AG04450 (cell line): ENCODE measurements at places on chromosomes 3 and 15.

DNA sequence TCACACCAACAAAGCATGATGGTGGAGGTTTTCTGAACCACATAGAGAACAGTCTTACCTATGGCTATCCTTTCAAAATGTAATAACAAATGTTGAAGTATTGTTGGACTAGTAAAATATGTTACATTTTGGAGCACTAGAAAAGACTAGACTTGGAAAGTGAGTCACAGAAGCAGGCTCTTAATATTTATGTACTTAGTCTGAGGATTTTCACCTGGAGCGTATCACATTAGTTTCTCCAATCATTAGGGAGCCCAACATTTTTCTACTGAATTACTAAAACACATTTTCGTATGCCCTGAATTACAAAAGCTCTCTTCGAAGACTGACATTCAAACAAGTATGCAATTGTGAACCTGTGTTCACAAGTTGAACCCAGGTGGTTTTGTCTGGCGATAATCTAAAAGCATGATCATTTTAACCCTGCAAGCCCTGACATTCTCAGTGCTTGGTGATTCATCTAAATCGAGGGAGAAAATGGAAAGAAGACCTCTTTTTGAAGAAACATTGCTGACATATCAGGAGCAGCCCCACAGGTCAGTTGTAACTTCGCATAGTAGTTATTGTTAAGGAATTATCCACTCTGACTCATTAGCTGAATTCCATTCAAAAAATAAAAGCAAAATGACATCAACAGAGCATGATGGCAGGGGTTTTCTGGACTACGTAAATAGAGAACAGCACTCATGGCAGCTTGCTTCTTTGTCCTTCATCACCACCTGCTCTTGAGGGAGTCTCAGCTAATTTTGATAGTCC, 679.8 kb upstream of the NECTIN3 start:
- no peak for DNase-seq

GRCh38 chr3:72247126-72247525, 462.2 kb upstream of the PROK2 start:
- no peak for DNase-seq

DNA sequence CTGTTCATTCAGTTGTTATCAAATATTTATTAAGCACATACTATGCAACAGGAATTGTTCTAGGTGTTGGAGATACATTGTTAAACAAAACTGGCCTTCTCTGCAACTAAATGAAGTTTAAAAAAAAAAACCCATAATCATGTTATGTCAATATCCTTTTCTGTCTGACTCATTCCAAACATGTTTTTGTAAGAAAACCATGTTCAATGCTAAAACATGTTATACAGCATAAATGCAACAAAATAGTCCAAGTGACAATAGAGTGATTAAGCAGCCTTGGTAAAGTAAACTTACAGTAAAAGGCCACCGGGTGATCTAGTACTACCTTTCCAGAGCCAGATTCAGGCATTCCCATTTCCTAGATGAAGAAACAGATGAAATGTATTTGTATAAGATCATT, 278.0 kb upstream of the NECTIN3 start:
- DNase-seq = no peak

DNA sequence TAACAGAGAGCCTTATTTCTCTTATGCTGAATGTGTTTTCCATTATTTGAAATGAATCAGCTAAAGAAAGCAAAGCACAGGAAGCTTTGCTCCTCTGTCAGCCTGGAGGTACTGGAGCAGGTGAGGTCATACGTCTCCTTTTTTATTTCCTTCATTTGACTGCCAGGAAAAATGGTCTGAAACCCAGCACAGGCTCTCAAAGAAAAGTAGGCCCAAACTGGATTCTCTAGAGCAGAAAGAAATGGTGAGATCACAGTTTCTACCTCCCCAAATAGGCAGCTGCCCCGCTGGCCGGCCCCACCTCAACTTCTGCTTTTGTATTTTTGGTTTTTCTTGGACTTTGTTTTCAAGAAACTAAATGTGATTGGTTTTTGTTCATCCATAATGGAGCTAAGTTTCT, 95.1 kb downstream of the RPL39L start:
- no peak for DNase-seq

- no peak for DNase-seq
Observed at GRCh38 chr3:110806924-110807323, 264.7 kb upstream of the NECTIN3 start.

- DNase-seq = no peak
Observed at GRCh38 chr3:190492966-190493365, 20.9 kb upstream of the IL1RAP start.
